ENCODE measurements at places on chromosomes 2 and 18. TPM values are rescaled to one million over a fixed set of nuclear protein-coding genes. Genes with fewer than 3 reads are reported as not detected.

GRCh38 chr18:49411928-49412327 lies 48.5 kb downstream of the DYM start:
- no peak for DNase-seq

The GPR39 gene
- total RNA-seq, result 0.44 TPM

DNA sequence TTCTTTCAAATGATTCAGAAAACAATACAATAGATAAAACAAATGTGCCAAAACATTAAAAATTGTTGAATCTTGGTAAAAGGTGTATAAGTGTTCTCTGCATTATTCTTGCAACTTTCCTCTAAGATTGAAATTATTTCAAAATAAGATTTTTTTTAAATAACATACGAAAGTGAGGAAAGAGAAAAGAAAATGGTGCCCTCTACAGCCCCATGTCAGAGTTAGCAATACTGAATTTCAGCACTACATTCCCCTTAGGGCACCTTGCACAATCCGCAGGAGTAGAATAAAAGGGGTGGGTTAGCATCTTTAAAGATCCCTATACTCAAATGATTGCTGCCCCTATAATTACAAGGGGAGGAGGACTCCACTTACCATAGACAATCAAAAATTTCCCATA lies 433.7 kb downstream of the BCL11A start:
- DNase-seq, result no peak

The UGT1A1 gene
- not detected for total RNA-seq

The DSEL gene
- total RNA-seq, result 0.06 TPM
